ENCODE measurements at places on chromosomes 7 and 10. TPM values are rescaled to one million over a fixed set of nuclear protein-coding genes. Genes with fewer than 3 reads are reported as not detected.

ACTR3C gene
- total RNA-seq: 1.6 TPM

SLF2 gene
- total RNA-seq: 22.8 TPM

PIK3AP1 gene
- total RNA-seq: 0.74 TPM

PRLHR gene
- total RNA-seq: not detected

CHAT gene
- not detected for total RNA-seq

TMEM178B gene
- 0.09 TPM for total RNA-seq

PRKCQ gene
- under 0.01 TPM for total RNA-seq

ZNF746 gene
- total RNA-seq: 19.2 TPM

PPRC1 gene
- 11.1 TPM for total RNA-seq

SFTPA2 gene
- not detected for total RNA-seq

RELN gene
- total RNA-seq: 0.74 TPM

CHN2 gene
- 0.71 TPM for total RNA-seq

ARID5B gene
- 84.9 TPM for total RNA-seq
